ENCODE measurements at places on chromosomes 6 and 20. TPM values are rescaled to one million over a fixed set of nuclear protein-coding genes. Genes with fewer than 3 reads are reported as not detected.

- no peak overlapping the region for H3K27ac ChIP-seq
- H3K27me3 ChIP-seq = no peaks in the 10 kb centered on the region
- peaks cover 8% of the 10 kb centered on the region for H3K4me1 ChIP-seq
- no peaks in the 10 kb centered on the region for H3K36me3 ChIP-seq
Observed at GRCh38 chr6:139820210-139820609, 445.8 kb upstream of the CITED2 start.

DNA sequence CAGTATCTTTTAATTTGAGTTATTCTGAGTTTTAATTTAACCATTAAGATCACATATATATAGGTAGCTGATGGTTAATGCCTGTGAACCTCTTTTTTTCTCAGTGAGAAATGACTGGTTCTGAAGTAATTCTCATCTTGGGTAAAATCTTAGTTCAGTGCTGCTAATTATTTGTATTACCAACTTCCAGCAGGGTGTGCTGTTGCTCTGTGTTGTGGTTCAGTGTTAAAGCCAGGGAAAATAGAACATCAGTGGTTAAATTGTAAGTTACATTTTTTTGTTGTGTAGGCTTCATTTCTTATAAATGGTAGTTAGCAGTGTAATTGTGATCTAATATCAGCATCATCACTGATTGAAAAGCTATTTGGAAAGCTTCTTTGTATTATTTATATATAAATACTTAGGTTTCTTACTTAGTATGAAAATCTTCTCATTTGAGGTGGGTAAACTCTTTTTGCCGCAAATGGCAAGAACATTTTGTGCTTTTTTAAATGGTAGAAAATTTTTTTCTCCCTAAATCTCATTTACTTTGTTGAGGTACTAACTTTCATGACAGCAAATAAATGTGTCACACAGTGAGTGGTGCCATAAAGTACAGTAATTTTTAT is 43.7 kb downstream of the CDC5L start:
- peaks cover 32% of the 10 kb centered on the region for H3K36me3 ChIP-seq
- H3K4me1 ChIP-seq = no peaks in the 10 kb centered on the region
- DNase-seq = peak; percentile 56
- no peak overlapping the region for H3K27ac ChIP-seq

NPEPL1 gene
- total RNA-seq = 29.4 TPM

DNA sequence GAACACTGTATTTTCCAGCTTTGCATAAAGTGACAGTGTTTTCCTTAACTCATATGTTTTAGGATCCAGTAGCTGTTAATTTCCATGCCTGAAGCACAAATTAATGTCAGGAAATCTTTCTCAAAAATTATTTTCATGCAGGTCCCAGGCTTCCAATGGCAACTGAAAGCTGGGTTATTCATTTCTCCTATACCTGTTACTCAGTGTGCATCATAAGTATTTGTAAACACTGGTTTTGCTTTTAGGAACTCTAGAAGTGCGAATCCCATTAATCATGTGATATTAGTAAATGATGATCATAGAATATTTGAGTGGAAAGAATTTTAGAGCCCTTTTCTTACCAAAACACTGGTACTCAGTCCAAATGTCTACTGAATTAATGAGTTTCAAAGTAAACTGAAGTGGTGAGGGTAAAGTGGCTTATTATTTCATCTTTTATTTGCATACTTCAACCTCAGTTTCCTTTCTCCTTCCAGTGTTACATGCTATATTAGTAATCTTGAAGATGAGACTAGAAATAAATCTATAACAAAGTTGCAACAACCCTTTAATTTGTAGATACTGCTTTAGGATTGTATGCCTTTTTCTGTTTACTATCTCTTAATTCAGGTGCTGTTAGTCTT is 124.0 kb downstream of the ZFAND3 start:
- H3K36me3 ChIP-seq = peaks cover 6% of the 10 kb centered on the region
- no peak overlapping the region for H3K27ac ChIP-seq
- no peaks in the 10 kb centered on the region for H3K27me3 ChIP-seq
- no peak for DNase-seq
- H3K4me3 ChIP-seq = no peak overlapping the region
- peaks cover 26% of the 10 kb centered on the region for H3K4me1 ChIP-seq

- no peaks in the 10 kb centered on the region for H3K27me3 ChIP-seq
- DNase-seq = no peak
- no peaks in the 10 kb centered on the region for H3K36me3 ChIP-seq
Observed at GRCh38 chr6:47161176-47161687, 119.1 kb upstream of the ADGRF1 start.

TCF21 gene
- total RNA-seq = 0.22 TPM

- H3K4me1 ChIP-seq = no peaks in the 10 kb centered on the region
- no peaks in the 10 kb centered on the region for H3K36me3 ChIP-seq
- no peak for DNase-seq
- no peak overlapping the region for H3K27ac ChIP-seq
- H3K4me3 ChIP-seq = no peak overlapping the region
Observed at GRCh38 chr20:11740975-11741374, 176.7 kb upstream of the BTBD3 start.

DNA sequence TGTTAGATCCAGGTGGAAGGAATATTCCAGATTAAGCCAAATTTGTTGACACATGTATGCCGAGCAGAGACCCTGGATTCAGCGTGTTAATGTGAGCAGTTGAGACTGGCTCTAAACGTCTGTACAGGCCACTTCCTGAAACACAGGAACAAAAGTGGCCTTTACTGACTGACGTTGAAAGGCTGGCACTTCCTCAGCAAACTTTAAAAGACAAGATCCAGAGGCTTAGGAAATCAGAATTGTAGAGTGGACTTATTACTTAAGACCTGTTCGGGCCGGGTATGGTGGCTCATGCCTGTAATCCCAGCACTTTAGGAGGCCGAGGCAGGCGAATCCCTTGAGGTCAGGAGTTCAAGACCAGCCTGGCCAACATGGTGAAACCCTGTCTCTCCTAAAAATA is 125.7 kb upstream of the ARID1B start:
- no peak overlapping the region for H3K27ac ChIP-seq
- no peaks in the 10 kb centered on the region for H3K27me3 ChIP-seq
- H3K36me3 ChIP-seq = no peaks in the 10 kb centered on the region
- peaks cover 9% of the 10 kb centered on the region for H3K4me1 ChIP-seq
- no peak for DNase-seq
- no peak overlapping the region for H3K4me3 ChIP-seq

DNA sequence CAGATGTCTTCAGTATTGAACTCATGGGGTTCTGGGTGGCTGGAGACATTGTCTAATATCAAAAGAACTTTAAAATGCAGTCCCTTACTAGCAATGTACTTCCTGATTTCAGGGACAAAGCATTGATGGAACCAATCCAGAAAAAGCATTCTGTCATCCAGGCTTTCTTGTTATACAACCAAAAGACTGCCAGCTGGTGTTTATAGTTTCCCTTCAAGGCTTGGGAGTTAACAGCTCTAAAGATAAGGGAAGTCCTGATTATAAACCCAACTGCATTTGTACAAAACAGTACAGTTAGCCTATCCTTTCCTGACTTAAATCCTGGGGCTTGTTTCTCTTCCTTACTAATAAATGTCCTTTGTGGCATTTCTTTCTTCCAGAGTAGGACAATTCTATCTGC is 160.0 kb downstream of the COL21A1 start:
- no peaks in the 10 kb centered on the region for H3K36me3 ChIP-seq
- no peak overlapping the region for H3K27ac ChIP-seq
- no peaks in the 10 kb centered on the region for H3K4me1 ChIP-seq
- H3K27me3 ChIP-seq = no peaks in the 10 kb centered on the region
- no peak for DNase-seq
- no peak overlapping the region for H3K4me3 ChIP-seq

CRYBG1 gene
- 0.40 TPM for total RNA-seq

- no peak overlapping the region for H3K4me3 ChIP-seq
- H3K27me3 ChIP-seq = no peaks in the 10 kb centered on the region
- no peak overlapping the region for H3K27ac ChIP-seq
Observed at GRCh38 chr6:19024737-19025136, 637.6 kb downstream of the RNF144B start.

DNA sequence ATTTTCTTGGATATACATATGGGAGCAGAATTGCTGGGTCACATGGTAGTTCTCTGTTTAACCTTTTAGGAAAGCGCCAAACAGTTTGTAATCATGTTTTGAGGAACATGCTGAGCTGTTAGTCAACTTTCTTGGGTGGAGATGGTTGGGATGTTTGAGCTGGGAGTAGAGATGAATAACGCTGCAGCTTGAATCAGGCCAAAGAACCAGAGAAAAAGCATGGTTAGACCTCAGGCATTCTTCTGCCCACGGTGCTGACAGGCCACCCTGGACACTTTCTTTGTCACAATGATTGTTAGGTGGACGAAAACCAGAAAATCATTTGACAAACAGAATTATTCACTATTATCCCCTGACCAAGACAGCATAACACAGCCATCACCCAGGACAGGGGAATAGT is 66.8 kb downstream of the PRDM1 start:
- H3K4me1 ChIP-seq = peaks cover 11% of the 10 kb centered on the region
- no peak overlapping the region for H3K27ac ChIP-seq
- DNase-seq = no peak
- H3K4me3 ChIP-seq = no peak overlapping the region
- H3K36me3 ChIP-seq = no peaks in the 10 kb centered on the region
- no peaks in the 10 kb centered on the region for H3K27me3 ChIP-seq

- no peak overlapping the region for H3K4me3 ChIP-seq
- DNase-seq = no peak
- no peaks in the 10 kb centered on the region for H3K36me3 ChIP-seq
- H3K27me3 ChIP-seq = no peaks in the 10 kb centered on the region
- peaks cover 1% of the 10 kb centered on the region for H3K4me1 ChIP-seq
- H3K27ac ChIP-seq = no peak overlapping the region
Observed at GRCh38 chr20:8005575-8006366, 13.8 kb downstream of the TMX4 start.

DNA sequence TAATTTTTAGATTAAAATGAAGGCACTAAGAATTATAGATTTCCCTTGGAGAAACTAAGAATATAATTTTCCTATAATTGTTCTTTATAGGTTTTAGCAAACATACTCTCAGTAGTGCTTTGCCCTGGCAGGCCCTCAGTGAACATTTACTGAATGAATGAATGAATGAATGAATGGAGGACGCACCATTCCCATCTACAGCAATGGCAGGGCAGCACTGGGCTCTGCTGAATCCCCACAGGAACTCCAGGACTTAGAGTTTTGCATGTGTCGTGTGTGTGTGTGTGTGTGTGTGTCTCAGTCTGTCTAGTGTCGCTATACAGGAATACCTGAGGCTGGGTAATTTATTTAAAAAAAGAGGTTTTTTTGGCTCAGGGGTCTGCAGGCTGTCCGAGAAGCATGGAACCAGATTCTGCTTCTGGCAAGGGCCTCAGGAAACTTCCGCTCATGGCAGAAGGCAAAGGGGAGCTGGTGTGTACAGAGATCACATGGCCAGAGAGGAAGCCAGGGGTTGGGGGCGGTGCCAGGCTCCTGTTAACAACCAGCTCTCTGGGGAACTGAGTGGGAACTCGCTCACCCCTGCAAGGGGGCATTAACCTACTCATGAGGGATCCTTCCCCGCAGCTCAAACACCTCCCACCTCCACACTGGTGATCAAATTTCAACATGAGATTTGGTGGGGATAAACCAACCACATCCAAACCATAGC is 20.1 kb downstream of the RNASET2 start:
- H3K36me3 ChIP-seq = no peaks in the 10 kb centered on the region
- no peaks in the 10 kb centered on the region for H3K27me3 ChIP-seq
- DNase-seq = no peak
- no peak overlapping the region for H3K4me3 ChIP-seq
- H3K27ac ChIP-seq = no peak overlapping the region
- peaks cover 7% of the 10 kb centered on the region for H3K4me1 ChIP-seq

DNA sequence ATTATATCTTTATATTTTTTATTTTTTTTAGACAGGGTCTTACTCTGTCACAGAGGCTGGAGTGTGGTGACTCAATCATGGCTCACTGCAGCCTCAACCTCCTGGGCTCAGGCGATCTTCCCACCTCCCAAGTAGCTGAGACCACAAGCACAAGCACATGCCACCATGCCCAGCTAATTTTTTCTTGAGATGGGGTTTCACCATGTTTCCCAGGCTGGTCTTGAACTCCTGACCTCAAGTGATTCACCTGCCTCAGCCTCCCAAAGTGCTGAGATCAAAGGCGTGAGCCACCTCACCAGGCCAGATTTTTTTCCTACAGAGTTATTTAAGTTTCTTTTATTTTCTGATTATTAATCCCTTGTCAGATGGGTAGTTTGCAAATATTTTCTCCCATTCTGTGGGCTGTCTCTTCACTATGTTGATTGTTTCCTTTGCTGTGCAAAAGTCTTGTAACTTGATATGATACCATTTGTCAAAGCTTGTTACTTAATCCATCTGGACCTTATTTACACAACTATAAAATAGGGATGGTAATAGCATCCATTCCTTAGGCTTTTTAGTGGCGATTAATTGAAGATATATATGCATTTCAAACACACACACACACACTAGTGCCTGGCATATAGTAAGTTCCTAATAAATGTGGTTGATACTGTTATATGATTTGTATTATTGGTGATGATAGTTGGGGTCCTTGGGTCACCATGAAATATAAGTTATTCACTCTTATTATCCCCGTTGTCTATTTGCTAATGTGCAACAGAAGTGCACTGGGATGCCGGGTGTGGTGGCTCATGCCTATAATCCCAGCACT is 187.1 kb downstream of the BCAS1 start:
- no peak overlapping the region for H3K27ac ChIP-seq
- DNase-seq = no peak
- no peaks in the 10 kb centered on the region for H3K4me1 ChIP-seq
- H3K27me3 ChIP-seq = no peaks in the 10 kb centered on the region

- H3K36me3 ChIP-seq = no peaks in the 10 kb centered on the region
- no peak overlapping the region for H3K4me3 ChIP-seq
- peaks cover 11% of the 10 kb centered on the region for H3K27me3 ChIP-seq
- no peak overlapping the region for H3K27ac ChIP-seq
Observed at GRCh38 chr20:62991196-62991807, 15.5 kb downstream of the BHLHE23 start.

KCNQ2 gene
- 39.5 TPM for total RNA-seq

SAMD10 gene
- 0.19 TPM for total RNA-seq

CTAGE9 gene
- not detected for total RNA-seq

NEURL2 gene
- total RNA-seq = 1.2 TPM

DEF6 gene
- 0.19 TPM for total RNA-seq

EMILIN3 gene
- 3.5 TPM for total RNA-seq

GRCh38 chr6:20200761-20201630 is 11.3 kb downstream of the MBOAT1 start:
- H3K36me3 ChIP-seq = no peaks in the 10 kb centered on the region
- H3K4me3 ChIP-seq = no peak overlapping the region

- peak overlapping the region; percentile 56 for H3K4me3 ChIP-seq
- H3K27me3 ChIP-seq = peaks cover 91% of the 10 kb centered on the region
- DNase-seq = peak; percentile 76
- no peak overlapping the region for H3K27ac ChIP-seq
- H3K4me1 ChIP-seq = peaks cover 46% of the 10 kb centered on the region
Observed at GRCh38 chr6:98836025-98836961, 1.9 kb downstream of the POU3F2 start.

- peak; percentile 34 for DNase-seq
- H3K36me3 ChIP-seq = no peaks in the 10 kb centered on the region
- H3K4me1 ChIP-seq = peaks cover 15% of the 10 kb centered on the region
- H3K27me3 ChIP-seq = no peaks in the 10 kb centered on the region
- H3K27ac ChIP-seq = no peak overlapping the region
Observed at GRCh38 chr20:46772901-46773300, 63.5 kb downstream of the SLC2A10 start.
